Mucosa of descending colon (tissue), 3 donors: ENCODE measurements at places on chromosomes 12 and 14.

GRCh38 chr12:66072566-66072965 lies 58.0 kb downstream of the LLPH start:
- no peak for DNase-seq

- no peak for DNase-seq
Observed at GRCh38 chr12:67018105-67018504, 251.1 kb upstream of the CAND1 start.

DNA sequence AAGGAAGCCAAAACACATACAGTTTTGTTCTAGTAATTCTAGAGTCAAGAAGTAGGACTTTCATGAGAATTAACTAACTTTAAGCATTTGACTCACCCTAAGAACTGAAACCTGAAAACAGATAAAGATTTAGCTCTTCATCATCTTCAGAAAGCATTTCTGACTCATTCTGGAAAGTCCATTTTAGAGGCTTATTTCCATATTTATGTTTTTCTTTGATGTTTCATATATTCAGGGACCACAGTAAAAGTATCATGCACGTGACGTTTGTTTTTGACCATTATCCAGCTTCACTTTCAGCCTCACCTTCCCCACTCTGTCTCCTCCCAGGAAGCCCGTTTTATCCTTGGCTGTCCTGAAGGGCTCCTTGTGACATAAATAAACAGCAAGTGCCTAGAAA lies 79.2 kb downstream of the MDGA2 start:
- no peak for DNase-seq

DNA sequence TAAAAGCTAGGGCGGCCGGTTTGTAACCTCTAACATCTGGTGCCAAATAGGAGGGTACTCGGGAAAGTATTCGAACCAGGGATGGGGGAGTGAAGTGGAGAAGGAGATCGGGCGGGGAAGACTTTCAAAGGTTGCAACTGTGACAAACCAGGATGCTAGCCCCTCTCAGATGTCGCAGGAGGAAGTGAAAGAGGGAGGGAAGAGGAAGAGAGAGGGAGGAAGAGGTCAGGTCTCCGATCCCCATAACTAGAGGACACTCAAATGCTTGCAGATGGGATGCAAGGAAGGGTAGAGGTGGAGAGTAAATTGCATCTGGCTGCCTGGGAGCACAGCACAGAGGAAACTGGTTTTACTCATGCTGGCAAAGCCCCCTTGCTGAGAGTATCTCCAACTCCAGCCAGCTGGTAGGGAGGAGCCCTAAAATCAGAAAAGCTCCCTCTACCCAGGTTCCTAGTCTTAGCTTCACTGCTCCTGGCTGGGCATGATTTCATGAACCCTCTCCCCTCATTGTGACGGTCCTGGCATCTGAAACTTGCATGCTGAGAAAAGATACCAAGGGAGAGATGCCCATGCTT lies 696.7 kb upstream of the TBX3 start:
- DNase-seq = no peak

DNA sequence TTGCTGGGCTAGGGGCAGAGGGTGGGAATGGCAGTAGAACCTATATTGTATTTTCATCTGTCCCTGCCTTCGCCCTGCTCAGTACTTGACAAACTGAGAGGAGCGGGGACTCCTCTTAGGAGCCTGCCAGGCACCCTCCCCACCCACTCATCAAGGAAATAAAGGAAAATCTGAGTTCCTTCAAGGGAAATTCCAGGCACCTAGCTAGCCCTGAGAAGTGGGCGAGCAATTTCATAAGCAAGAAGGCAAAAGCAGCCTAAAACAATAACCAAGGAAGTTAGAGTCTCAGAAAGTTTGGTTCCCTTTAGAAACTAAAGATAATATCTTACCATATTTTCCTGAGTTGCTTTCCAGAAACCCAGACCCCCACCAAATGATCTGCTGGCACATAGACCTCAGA lies 10.6 kb upstream of the PLEKHD1 start:
- no peak for DNase-seq

DNA sequence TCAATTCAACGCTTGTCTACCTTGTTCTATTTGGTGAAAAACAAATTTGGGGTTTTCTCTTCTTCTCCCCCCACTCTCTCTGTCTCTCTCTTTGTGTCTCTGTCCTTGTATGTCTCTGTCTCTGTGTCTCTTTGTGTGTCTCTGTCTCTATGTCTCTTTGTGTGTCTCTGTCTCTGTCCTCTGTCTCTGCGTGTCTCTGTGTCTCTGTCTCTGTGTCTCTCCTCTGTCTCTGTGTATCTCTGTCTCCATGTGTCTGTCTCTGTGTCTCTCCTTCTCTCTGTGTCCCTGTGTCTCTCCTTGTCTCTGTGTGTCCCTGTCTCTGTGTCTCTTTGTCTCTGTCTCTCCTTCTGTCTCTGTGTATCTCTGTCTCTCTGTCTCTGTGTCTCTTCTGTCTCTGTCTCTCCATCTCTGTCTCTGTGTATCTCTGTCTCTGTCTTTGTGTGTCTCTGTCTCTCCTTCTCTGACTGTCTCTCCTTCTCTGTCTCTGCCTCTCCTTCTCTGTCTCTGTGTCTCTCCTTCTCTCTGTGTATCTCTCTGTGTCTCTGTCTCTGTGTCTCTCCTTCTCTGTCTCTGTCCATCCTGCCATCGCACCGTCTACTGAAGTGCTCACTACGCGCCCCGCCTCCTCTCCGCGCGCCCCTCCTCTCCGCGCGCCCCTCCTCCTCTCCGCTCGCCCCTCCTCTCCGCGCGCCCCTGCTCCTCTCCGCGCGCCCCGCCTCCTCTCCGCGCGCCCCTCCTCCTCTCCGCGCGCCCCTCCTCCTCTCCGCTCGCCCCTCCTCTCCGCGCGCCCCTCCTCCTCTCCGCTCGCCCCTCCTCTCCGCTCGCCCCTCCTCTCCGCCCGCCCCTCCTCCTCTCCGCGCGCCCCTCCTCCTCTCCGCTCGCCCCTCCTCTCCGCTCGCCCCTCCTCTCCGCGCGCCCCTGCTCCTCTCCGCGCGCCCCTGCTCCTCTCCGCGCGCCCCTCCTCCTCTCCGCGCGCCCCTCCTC lies 12.8 kb downstream of the LRCOL1 start:
- peak; percentile 30 for DNase-seq

DNA sequence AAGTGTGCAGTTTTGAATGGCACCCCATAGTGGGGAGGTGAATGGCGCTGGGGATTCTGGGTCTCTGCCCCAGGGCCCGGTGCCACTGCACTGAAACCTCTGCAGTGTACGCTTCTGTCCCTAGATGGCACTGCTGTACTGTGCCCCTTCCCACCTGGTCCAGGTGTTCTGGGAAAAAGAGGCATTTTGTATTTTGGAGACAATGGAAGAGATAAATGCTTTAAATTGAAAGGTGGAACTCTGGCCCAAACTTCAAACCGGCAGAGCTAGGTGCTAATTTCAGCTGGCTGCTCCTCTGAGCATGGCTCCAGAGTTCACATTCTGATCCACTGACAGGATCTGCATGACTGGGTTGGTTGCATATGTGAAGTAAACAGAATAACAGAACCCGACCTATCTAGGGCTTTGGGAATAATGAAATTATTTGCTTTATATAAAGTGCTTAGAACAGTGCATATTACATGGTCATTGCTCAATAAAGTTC lies 52.2 kb downstream of the KRT80 start:
- DNase-seq = peak; percentile 66

- DNase-seq = no peak
Observed at GRCh38 chr12:26918321-26919215, 19.2 kb downstream of the INTS13 start.

DNA sequence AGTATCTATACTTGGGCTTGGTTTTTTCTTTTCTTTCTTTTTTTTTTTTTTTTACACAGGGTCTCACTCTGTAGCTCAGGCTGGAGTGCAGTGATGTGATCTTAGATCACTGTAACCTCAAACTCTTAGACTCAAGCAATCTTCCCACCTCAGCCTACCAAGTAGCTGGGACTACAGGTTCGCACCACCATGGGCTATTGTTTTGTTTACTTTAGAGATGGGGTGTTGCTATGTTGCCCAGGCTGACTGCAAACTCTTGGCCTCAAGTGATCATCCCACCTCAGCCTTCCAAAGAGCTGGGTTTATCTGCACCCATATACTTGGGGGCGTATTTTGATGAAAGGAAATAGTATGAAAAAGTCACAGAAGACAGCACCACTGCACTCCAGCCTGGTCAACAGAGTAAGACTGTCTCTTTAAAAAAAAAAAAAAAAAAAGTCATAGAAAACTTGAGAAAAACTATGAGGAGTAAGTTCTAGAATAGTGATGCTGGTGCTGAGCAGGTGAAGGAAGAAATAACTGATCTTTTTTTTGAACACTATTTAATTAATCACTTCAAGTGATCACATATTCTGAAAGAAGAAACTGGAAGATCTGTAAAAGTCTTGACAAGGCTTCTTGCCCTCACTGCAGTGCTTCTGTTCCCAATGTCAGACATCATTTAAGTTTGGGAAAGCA lies 53.8 kb upstream of the NPFF start:
- no peak for DNase-seq

- no peak for DNase-seq
Observed at GRCh38 chr12:3263939-3264922, 187.1 kb downstream of the TSPAN9 start.

DNA sequence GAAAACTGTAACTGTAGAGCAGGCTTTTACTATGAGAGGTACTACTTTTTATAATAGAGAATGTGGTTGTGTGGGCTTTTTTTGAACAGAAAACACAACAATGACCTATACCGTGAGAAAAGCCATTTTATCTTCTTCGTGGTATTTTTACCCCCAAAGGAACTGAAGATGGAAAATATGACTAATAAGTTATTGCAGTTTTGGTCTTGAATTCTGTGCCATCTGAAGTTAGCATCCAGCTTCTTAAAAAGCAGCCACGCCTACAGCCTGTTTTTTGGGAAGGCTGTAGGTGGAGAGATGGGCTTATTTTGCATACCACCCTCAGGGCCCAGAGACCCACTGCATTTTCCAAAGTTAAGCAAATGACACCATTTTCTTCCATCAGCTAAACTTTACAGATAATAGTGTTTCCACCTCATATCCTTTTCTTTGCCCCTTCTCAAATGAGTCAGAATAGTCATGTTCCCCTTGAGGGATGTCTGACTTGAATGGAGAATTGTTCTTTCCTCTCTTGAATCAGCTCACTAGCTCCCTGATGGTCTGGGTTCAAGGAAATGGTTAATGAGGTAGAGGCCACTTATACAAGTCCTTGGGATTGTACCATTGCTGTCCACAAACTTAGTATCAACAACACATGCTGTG lies 53.0 kb downstream of the TBC1D30 start:
- no peak for DNase-seq

DNA sequence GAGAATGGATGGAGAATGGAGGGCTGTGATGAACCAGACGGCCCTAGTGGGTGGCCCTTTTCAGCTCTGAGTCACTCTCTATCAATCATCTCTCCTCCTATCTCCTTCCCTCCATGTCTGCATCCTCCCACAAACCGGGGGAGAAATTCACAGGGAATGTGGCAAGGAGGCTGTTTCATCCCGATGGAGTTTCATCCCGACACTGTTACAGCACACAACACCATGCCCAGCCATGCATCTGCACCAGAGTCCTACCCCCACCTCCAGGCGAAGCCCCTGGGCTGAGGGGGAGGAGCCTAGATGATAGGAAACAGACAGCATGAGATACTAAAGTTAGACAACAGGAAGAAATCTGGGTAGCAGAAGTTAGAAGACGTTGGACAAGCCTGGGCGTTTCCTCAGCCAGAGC lies 20.8 kb downstream of the SLC8B1 start:
- DNase-seq = no peak

DNA sequence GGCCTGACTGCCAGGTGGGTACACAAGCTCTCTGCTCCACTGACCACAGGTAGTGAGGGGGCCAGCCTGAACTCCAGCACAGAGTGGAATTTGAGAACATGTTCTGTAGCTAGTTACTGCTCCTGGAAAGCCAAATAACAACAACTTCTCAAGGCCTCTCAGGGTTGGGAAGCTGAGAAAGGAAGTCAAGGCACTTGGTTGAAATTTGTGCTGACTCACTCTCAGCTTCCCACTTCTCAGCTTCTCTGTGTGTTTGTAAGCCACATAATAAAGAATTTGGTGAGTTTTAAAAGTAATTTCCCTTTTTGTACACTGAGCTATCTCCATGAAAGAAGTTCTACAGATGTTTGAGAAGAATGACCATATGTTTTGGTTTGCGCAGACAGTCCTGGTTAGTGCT lies 234.9 kb downstream of the KTN1 start:
- no peak for DNase-seq

DNA sequence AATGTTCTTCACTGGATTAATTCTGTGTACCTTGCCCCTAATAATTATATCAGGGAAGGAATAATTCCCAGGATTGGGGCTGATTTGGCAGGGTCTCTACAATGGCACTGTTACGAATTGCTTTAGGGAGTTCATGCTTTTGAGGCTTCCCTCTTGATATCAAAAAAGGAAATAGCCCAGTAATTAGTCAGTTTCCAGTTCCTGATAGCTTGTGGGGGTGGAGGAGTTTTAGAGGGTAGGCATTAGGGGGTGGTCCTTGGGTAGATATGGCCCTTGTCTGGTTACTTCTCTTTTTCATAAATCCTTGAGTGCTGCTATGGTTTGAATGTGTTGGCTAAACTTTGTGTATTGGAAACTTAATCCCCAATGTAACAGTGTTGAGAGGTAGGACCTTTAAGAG lies 6.1 kb upstream of the SRSF5 start:
- DNase-seq = no peak

GRCh38 chr12:127970491-127970890 lies 296.5 kb upstream of the TMEM132C start:
- DNase-seq = no peak

DNA sequence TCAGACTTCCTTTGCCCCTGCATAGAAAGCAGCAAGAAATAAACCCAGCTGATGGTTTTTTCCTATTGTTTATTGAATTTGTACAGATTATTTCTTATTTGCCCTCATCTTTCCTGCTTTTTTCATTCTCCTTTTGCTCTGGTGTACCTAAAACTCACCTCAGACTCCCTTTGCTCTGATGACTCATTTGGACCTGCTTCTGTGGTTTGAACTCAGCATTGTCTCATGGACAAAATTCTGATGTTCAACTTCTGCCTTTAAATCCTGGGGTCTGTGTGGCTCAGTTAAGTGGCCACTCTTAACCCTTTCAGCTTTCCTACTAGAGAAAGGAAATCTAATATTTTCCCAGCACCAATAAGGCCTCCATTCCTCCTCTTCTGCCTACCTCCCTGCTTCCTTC lies 3.5 kb upstream of the SENP1 start:
- no peak for DNase-seq

GRCh38 chr12:45273717-45274271 lies 57.9 kb downstream of the ANO6 start:
- no peak for DNase-seq

- peak; percentile 41 for DNase-seq
Observed at GRCh38 chr12:106227641-106228319, 20.0 kb downstream of the CKAP4 start.

GRCh38 chr12:51631591-51631990 lies 40.6 kb downstream of the SCN8A start:
- no peak for DNase-seq

DNA sequence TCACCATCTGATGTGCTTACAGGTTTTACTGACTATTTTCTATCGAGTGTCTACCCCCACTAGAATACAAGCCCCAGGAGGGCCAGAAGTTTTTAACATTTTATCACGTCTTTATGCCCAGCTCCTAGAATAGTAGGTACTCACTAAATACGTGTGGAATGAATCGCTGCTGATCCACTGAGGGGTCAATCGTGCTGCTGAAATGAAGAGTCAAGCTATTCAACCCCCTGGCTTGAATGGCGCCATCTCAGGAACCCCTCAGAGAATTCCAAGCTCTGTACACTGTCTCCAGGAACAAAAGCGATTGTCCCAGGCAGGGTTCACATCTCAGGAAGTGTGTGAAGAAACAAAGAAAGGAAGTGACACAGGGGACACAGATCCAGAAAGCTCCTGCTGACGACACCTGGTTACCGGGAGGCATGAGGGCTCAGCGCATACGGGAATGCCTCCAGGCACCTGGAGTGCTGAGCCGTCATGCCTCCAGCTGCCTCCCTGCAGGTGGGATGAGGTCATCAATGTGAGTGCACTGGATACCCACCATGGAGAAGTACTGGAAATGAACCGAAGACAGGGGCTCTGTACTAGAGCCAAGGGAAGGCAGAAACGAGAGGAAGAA lies 45.6 kb downstream of the PITPNM2 start:
- DNase-seq = no peak
